ENCODE measurements at places on chromosomes 2 and 18.

- no peak for DNase-seq
Measured at GRCh38 chr2:127762846-127763245, 48.1 kb downstream of the WDR33 start.

DNA sequence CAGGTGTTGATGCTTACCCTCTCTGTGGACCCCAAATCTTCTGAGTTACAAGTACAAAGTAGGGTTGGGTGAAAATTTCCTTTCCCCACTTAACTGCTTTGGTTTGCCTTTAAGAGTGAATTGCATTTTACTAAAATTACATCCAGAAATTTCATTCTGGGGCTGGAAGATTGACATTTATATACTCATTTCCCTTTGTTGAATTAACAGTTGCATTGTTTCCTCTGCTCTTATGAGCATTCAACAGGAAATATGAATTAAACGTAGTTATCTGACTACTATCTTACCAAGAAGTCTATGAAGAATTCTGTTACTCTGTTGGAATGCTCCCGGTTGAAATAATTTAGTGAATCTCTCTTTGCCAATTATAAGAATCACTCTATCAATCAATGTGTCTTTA is 1231.1 kb upstream of the NXPH2 start:
- no peak for DNase-seq

DNA sequence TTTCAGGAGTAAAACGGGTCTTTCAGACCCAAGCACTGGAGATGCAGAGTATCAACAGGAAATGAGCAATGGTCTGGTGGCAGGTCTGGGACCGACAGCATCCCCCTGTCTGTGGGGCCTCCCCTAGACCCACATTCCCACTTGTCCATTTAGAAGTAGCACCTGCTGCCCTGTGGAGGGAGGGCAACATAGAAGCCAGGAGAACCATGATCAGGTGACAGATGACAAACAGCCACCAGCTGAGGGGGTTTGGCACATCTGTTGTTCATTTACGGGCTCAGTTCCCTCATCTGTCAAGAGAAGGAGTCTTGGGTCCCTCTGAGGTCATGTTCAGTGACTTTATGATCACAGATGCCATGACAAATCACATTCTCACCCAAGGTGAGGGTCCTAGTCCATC is 77.9 kb upstream of the SLC66A3 start:
- DNase-seq = no peak

DNA sequence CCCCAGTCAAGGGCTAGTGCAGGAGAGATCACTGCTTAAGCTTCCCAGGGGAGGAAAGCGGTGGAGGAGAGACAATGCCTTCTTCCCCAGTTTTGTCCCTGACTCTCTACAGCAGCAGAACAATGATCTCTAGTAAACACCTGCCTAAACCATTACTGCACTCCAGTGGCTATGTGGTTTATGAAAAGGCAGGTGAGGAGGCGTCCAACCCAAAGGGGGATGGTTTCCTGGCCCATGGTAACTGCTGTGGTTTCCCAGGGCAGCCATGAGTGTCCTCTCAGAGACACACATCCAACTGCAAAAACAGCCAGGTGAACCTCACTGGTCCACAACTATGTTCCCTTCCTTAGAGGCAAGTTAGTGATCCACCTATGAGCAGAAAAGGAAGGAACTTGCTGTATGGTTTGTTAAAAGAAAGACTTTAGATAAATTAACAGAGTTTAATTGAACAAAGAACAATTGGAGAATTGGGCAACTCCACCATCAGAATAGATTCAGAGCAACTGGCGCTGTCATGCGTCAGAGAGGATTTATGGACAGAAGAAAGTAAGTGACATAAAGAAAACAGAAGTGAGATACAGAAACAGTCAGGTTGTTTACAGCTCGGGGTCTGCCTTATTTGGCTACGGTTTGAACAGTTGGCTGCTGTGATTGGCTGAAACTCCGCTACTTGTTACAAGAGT is 4.8 kb upstream of the TTC39C start:
- no peak for DNase-seq

DNA sequence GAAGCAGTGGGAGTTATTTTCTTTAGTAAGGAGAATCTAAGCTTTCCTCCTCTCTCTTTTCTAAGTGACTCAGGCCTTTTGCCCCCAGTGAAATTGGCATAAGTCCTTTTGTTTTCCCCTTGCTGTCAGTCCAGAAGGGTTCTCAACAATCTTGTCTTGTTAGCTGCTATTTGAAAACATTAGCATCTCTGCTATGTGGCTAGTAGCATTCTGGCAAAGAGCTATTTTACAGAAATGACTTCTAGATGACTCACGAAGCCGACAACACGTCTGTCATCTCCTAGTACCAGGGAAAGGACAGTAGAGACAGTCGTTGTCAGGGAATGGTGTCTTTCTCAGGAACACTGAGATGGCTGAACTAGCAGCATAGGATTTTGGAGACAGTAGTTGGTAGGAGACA is 14.7 kb downstream of the SMARCAL1 start:
- no peak for DNase-seq

DNA sequence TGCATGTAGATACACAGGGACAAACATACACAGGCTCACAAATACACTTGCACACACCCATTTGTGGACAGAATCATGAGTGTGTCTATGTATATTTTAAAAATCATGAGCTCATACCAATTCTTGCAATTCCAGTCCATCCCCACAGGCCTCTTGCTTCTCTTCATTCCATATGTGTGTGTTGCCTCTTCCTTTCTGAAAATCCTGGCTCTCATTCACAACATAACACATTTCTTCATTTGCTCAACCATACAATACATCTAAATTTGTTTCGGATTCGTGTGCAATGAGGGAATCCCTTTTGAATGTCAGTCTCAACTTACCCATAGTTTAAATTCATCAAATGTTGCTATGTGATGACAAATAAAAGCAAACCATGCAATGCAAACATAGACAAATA is 51.4 kb downstream of the GNAL start:
- no peak for DNase-seq

GRCh38 chr2:241092677-241093076 is 9.4 kb downstream of the MTERF4 start:
- no peak for DNase-seq

DNA sequence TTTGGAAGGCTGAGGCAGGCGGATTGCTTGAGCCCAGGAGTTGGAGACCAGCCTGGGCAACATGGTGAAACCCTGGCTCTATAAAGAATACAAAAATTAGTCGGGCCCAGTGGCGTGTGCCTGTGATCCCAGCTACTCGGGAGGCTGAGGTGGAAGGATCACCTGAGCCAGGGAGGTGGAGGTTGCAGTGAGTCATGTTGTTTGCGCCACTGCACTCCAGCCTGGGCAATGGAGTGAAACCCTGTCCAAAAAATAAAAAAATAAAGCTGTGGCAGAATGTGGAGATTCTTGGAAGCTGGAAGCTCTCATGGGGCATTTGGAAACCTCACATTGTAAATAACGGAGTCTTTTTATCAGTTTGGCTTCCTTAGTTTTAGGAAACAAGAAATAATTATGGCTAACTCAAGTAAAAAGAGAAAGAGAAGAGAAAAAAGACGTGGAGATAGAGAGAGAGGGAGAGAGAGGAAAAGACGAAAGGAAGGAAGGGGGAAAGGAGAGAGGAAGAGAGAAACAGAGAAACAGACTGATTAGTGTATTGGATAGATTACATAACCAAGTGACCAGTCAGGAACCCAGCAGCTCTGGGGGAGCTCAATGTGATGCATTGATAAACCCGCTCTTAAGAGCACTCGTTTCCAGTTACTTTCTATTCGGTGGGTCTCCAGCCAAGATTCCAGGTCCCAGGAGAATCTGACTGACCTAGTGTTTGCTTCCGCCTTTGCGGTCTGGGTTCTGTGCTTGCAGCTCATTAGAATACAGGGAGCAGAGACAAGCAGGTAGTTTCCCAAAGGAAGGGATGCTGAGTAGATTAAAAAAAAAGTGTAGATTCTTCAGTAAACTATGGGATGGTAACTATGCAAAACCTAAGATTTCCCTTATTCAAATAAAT is 1.1 kb upstream of the SPAST start:
- no peak for DNase-seq

- DNase-seq = no peak
Measured at GRCh38 chr18:56902653-56903052, 244.2 kb upstream of the BOD1L2 start.

GRCh38 chr2:69709290-69709689 is 32.6 kb upstream of the ANXA4 start:
- no peak for DNase-seq

- no peak for DNase-seq
Measured at GRCh38 chr18:6876641-6877041, 147.1 kb downstream of the ARHGAP28 start.

GRCh38 chr18:46678785-46679399 is 21.9 kb upstream of the LOXHD1 start:
- DNase-seq = no peak

- no peak for DNase-seq
Measured at GRCh38 chr18:75140296-75140695, 68.6 kb downstream of the PTGR3 start.

GRCh38 chr2:36611316-36611990 is 13.5 kb upstream of the FEZ2 start:
- DNase-seq = no peak

DNA sequence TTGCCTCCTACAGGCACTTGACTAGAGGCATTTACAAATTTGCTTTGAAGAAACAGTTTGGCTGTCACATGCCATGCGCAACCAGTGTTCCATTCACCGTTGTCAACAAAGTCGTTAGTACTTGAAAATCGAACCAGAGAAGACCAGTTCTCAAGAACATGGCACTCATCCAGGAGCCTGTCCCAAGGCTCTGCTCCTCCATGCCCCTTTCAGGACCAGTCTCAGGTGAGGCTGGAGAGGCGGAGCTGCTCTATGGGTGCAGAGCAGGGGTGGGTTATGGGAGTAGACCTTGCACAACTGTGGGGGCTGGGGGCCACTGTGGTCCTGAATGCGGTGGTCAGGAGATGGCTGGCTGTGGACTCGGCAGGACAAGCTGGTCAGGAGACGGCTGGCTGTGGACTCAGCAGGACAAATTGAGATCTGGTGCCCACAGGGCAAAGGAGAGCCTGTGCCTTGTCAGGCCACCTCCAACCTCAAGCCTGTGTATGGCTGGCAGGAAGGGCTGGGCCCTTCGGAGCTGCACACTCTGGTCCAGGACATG is 12.3 kb upstream of the ATP9B start:
- no peak for DNase-seq

GRCh38 chr2:14749884-14750283 is 117.4 kb downstream of the LRATD1 start:
- no peak for DNase-seq

DNA sequence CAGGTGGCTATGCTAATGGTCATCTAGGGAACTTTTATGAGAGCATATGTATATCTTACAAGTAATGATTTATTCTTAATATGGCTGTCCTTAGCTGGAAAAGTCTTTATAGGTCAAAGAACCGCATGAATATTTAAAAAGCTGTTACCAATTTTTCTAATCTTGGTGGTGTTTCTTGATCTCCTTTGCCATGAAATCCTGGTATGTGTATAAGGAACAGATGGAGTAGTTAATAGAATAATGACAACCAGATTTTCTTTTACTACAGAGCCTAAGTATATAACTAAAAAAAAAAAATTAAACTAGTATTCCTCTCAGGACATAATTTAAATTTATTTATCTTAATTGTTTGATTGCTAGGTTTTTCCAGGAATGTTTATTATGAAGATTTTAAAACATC is 74.5 kb downstream of the RHBDD1 start:
- no peak for DNase-seq

GRCh38 chr2:223884399-223884798 is 47.0 kb upstream of the AP1S3 start:
- no peak for DNase-seq

- DNase-seq = no peak
Measured at GRCh38 chr2:238717084-238717483, 130.8 kb upstream of the TWIST2 start.

GRCh38 chr2:31334311-31335026 is 80.1 kb downstream of the XDH start:
- no peak for DNase-seq

DNA sequence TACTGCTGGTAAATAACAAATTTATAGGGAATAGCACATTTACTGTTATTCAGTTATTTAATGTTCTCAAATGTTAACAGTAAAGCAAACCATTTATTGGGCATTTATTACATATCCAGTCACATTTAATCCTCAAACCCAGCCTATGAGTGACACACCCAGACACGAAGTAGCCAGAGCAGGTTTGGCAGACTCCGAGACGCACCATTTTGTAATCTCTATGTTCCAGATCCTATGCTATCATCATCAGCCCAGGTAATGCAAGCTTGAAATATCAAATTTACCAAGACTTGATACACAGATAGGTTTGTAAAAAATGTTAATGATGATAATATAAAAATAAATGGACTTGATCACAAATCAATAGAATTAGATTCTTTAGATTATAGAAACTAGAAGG is 131.1 kb downstream of the IKZF2 start:
- no peak for DNase-seq

DNA sequence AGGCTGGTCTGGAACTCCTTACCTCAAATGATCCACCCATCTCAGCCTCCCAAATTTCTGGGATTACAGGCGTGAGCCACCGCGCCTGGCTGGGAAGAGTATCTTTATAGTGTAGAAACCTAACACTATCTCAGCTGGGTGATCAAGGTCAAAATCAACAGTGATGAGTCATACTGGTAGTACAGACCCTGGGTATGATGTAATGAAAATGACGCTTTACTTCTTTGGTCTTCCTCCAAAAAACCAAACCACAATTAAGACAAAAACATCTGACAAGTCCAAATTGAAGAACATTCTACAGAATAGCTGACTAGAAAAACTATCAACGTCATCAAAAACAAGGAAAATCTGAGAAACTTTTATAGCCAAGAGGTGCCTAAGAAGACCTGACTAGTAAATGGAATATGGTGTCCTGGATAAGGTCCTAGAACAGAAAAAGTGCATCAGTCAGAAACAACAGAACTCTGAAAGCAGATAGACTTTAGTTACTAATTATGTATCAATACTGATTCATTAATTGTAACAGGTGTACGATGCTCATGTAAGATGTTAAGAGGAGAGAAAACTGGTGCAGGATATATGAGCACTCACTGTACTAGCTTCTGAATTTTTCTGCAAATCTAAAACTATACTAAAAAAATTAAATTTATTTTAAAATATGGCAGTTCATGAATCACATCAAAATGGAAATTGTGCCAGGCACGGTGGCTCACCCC is 25.4 kb downstream of the PDCL3 start:
- DNase-seq = no peak

DNA sequence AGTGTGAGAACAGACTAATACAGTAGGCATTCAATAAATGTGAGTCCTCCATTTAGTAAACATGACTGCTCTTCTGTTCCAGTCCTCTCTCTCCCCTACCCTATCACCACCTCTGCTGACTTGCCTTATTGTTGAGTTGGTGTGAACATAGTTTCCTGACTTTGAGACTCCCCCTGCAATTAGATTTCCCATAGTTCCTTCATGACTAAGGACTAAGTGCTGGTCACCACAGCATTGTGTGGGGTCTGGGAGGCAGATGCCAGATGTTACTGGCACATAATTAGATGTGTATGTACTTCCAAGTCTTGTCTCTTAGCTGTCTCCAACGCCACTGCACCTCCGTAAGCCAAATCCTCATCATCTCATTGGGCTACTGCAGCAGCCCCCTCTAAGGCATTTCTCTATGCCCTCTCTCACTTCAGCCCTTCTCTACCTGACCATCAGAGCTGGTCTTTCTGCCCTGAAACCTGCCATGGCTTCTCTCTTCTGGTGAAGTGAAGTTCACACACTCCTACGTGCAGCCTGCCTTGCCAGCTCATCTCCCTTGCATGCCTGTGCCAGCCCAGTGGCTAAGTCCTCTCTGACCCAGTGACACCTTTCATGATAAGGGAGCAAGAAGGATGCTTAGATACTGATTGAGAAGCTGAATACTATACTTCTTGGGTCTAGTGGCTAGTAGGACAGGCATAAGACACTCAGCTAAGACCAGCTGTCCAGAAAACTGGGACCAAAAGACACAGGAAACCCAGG is 81.6 kb upstream of the ALPP start:
- no peak for DNase-seq
